Stromal cell of bone marrow (primary cell): ENCODE measurements at places on chromosomes 2 and 18.
A peak's percentile ranks its signal among the peaks of the same experiment; 100 is the strongest.

DNA sequence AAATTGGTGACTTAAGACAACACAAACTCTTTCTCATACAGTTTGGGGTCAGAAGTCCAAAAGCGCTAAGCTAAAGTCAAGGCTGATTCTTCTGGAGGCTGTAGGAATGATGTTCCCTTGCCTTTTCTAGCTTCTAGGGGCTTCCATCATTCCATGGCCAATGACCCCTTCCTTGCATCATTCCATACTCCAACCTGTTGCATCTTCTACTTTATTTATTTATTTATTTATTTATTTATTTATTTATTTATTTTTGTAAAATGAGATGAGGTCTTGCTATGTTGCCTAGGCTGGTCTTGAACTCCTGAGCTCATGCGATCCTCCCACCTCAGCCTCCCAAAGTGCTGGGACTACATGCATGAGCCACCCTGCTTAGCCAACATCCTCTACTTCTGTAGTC, 44.7 kb upstream of the C1D start:
- no peak for DNase-seq

GRCh38 chr18:48711651-48712486, 173.0 kb downstream of the CTIF start:
- no peak for DNase-seq

GRCh38 chr2:138020432-138020831, 56.2 kb downstream of the HNMT start:
- DNase-seq: no peak

DNA sequence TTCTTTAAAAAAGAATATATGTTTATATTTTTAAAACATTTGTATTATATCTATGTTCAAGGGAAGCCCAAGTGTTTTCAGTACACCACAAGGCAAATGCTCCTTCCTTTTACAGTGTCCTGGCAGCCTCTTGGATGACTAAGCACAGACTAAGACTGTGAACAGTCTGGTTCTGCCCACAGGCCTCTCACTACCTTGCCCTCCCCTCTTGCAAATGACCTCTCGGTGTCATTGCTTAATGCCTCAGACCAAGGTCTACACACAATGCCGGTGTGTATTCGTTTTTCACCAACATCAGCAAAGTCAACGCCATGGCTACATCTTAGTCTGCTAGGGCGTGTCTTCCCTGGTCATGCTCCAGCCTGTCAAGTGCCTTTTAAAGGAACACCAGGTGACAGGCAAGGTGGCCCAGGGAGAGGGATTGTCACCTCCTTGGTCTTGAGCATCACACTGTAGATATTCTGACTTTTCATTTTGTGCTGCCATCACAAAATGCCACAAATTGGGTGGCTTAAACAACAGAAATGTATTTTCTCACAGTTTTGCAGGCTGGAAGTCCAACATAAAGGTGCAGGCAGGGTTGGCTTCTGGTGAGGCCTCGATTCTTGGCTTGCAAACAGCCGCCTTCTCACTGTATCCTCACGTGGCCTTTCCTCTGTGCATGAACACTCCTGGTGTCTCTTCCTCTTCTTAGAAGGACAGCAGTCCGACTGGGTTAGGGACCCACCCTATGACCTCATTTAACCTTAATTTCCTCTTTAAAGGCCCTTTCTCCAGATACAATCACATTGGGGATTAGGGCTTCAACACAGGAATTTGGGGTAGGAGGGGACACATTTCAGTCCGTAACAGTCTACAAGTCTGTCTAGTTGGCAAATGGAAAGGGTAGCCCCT, 266.5 kb downstream of the KLHL29 start:
- peak; percentile 55 for DNase-seq

DNA sequence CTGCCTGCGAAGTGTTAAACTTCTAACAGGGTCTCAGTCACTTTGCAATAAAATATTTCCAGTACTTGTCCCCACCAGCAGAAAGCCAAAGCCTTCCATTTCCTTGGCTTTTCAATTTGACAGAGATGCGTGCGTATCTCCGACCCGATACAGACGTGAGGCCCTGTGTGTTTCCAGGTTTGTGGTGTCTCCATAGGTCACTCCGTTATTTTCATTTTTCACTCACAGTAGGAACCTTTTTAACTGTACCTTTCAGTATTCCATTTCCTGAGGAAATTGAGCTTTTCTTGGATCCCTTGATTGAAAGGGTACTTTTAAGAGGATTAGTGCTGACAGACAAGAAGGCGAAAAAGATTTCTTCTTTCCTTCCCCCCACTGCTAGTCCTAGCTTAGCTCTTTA, 116.3 kb upstream of the TTN start:
- no peak for DNase-seq

GRCh38 chr2:62347563-62348270, 151.8 kb downstream of the B3GNT2 start:
- no peak for DNase-seq

- no peak for DNase-seq
These were observed 713 bp downstream of the ATOH8 start for GRCh38 chr2:85754313-85755095.

DNA sequence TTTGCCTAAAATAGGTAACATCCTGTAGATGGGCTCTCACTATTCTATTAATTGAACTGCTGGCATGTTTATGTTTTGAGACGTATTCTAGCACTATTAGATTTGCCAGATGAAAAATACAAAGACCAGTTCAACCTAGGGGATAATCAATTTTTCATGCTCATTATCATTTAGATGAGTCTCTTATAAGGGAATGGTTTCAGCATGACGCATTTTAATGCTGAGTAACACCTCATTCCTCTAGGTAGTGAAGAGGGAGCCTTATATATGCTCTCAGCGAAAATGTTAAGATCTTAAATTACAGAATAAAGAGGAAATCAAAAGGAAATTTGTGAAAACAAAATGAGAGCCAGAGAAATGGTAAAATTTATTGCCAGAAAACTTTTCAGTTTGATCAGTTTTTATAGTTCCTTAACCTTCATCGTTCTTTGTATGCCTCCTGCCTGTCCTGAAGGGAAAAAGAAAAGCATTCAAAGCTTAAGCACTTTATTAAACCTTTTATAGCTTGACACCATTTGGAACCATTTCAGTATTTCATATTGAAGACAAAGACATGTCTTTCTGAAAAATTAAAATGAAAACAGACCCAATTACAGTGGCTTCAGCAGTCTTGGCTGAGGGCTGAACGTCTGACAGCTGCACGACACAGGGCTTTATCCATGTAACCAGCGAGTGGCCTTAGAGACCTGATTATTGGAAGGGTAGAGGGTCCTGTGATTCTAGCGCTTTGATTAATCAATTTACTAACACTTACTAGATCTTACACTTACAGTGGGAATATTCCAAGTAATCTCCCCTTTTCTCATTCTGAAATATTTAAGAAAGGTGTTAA, 112.8 kb downstream of the ADCYAP1 start:
- no peak for DNase-seq

- DNase-seq: no peak
These were observed 2.1 kb downstream of the DNAH7 start for GRCh38 chr2:196066291-196067087.
